Epithelial cell of esophagus (primary cell): ENCODE measurements at places on chromosomes 1 and 21.
A peak's percentile ranks its signal among the peaks of the same experiment; 100 is the strongest.

DNA sequence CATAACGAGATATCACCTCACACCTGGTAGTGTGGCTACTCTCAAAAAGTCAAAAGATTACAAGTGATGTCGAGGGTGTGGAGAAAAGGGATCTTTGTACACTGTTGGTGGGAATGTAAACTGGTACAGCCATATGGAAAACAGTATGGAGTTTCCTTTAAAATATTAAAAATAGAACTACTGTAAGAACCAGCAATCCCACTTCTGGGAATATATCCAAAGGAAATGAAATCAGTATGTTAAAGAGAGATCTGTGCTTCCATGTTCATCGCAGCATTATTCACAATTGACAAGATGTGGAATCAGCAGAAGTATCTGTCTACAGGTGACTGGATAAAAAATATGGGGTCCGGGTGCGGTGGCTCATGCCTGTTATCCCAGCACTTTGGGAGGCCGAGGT, 7.6 kb upstream of the PIK3C2B start:
- DNase-seq = no peak

- no peak for DNase-seq
Observed at GRCh38 chr1:59243550-59243949, 53.3 kb upstream of the FGGY start.

DNA sequence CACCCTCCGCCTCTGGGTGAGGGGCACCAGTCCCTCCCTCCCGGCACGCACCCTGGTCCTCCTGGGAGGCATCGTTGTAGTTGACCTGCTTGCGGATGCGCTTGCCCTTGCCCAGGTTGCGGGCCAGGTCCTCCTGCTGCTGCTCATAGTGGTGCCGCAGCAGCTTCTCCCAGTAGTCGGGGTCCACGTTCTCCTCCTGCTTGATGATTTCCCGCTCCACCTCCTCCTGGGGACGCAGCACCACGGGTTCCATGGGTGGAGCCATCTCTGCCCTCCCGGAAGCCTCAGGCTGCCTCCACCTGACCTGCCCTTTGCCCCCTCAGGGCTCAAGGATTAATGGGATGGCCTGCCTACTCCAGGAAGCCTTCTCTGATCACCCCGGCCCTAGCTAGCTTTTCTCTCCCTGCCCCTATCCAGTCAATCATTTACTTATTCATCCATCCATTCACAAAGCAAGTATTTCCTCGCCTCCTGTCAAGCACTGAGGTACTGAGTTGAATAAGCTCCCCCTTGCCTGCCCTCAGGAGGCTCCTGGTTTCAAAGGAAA, 53.5 kb downstream of the CHD5 start:
- DNase-seq = no peak

DNA sequence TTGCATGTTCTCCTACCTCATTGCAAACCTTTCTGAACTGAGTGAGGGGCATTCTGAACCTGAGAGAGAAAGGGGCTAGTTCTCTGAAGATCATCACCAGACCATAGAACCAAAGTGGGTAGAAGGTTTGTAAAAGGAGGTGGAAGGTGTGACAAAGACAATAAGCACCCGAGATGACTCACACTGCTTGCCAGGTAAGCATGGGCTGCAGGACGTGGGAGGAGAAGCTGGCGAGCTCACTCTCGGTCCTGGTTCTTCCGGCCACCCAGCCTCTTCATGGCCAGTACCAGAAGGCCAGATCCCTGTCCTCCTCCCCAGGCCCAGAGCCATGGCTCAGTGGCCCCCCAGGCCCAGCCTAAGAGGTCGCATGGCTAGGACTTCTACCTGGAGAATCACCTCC, 128.3 kb downstream of the TMEM53 start:
- DNase-seq = peak; percentile 88

DNA sequence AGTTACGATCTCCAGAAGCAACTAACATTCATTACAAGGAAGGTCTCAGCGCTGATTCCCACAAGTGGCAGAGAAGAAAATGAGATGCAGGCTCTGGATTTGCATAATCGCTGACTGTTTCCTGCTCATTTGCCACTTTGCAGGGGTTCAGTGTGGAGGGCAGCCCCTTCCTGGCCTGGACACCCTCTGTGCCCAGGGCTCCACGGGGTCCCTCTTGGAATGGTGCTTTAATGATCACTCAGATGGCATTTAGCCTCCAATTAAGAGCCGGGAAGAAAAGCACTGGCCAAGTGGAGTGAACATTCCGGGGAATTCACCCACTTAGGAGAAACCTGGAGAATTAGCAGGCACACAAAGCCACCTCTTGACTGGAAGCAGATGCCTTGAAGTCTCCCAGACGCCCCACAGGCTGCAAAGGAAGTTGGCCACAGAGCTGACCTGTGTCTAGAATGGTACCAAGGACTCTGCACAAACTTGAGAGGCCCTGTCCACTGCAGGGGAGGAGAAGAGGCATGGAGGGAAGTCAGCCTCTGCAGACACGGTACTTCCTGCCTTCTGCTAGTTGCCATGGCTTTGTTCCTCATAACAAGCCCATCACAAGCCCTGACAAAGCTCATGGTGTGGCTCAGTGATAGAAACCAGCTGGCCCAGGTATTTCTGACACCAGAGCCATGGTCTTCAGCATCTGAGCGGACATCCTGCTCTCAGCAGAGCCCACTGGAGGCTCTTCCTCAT, 157.2 kb downstream of the KAZN start:
- peak; percentile 58 for DNase-seq

DNA sequence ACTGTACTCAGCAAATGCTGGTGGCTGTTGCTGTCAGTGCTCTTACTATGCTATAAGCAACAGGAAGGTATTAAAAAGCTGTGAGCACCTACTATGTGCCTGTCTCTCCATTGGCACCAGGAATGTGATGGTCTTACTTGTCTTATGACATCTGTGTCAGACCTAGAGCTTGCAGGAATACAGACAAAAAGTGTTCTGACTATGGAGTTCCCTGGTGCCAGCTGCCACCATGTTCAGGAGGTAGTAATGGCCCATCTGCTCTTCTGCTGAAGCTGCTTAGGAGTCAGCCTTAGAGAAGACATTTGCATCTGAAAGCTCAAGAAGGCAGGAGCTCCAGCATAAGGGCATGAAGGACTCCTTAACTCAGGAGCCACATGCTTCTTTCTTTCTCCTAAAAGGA, 52.3 kb downstream of the MAB21L3 start:
- DNase-seq = no peak

GRCh38 chr21:45834026-45834715, 147.4 kb upstream of the COL6A1 start:
- DNase-seq = no peak

DNA sequence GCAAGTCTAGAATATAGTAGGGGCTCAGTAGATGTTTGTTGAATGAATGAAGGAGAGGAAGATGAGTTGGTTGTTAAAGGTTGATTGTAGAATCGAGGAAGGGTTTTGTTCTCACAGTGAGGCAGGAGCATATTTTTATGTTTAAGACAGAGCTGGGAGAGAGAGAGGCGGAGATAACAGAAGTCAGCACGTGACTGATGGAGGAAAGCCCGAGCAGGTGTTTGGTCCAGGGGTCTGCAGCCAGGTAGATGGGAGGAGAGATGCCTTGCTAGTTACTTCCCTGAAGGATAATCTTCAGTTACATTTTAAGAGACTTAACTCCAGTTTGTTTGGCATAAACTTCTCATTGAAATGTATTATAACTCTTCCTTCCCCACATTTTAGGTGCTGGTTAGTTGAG, 86.8 kb downstream of the DYRK1A start:
- DNase-seq = no peak

DNA sequence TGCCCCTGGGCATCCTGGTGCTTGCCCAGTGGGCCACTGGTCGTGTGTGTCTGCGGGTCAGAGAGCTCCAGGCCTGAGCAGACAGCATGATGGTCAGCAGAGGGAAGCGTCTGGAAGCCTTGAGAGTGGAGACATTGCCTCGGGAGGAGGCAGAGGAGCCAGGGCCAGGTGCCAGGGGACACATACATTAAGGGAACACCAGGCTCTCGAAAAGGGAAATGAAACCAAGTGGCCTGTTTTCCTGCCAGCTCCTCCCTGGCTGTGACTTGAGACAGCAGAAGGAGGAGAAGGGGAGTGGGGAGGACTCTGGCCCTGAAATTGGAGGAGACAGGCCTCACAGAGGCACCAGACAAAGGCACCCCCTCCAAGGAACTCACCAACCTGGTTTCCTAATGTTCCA, 62.4 kb upstream of the LRP8 start:
- DNase-seq = no peak

DNA sequence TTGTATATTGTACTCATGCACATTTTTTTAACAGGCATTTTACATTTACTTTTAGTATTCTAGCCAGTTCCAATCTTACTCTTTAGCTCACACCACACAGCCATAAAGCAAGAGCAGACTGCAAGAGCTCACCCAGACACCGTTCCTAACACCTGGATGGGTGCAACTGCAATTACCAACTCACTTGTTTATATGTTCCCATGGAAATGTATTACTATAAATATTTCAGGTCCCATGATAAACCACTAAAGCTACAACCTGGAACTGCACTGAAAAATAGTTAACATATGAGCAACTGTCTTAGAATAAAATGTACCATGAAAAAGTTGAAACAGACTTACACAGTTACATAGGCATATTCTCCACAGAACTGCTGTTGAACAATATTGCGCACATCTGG, 30.8 kb downstream of the USP48 start:
- no peak for DNase-seq

DNA sequence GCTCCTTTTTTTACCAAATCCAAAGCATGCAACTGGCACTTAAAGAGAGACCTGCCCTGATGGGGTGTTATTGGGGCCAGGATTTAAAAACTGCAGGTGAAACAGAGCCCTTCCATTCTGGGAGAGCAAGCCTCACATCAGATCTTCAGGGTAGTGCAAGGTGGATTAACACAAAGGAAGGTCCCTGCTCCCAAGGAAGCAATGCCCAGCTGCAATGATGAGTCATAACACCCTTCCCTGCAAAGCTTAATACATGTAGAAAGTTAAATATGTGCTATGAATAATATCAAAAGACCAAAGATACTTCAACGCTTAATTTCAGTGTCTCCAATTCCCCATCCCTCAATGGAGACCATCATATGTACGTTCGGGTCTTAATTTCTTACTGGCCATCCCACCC, 508.0 kb downstream of the OMA1 start:
- DNase-seq = peak; percentile 33

DNA sequence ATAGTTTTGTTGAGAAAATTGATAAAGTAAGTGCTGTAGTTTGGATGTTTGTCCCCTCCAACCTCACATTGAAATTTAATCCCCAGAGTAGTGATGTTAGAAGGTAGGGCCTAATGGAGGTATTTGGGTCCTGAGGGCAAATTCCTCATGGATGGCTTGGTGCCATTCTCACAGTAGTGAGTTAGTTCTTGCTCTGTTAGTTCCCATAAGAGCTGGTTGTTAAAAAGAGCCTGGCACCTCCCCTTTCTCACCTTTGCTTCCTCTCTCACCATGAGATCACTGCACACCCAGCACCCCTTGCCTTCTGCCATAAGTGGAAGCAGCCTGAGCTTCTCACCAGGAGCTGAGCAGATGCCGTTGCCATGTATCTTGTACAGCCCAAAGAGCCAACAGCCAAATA, 354.8 kb upstream of the NFIA start:
- DNase-seq = peak; percentile 85

- peak; percentile 27 for DNase-seq
Observed at GRCh38 chr1:54404939-54405897, 976 bp downstream of the SSBP3 start.

DNA sequence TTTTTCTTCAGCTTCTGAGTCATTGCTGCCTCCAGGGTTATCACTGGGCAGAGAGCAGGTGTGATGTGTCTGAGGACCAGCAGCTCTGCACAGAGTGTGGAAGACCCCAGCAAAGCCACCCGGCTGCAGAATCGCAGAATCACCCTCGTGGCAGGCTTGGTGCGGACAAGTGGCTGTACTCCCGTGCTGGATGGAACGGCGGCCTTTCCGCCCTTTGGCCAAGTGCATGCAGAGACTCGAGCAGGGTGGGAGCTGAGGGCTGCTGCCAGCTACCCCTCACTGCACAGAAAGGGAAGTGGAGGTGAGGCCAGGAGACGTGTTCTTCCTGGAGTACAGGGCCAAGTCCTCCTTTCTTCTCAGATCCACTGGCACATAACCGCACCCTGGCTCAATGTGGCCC, 162.5 kb downstream of the PCBP3 start:
- DNase-seq = no peak

DNA sequence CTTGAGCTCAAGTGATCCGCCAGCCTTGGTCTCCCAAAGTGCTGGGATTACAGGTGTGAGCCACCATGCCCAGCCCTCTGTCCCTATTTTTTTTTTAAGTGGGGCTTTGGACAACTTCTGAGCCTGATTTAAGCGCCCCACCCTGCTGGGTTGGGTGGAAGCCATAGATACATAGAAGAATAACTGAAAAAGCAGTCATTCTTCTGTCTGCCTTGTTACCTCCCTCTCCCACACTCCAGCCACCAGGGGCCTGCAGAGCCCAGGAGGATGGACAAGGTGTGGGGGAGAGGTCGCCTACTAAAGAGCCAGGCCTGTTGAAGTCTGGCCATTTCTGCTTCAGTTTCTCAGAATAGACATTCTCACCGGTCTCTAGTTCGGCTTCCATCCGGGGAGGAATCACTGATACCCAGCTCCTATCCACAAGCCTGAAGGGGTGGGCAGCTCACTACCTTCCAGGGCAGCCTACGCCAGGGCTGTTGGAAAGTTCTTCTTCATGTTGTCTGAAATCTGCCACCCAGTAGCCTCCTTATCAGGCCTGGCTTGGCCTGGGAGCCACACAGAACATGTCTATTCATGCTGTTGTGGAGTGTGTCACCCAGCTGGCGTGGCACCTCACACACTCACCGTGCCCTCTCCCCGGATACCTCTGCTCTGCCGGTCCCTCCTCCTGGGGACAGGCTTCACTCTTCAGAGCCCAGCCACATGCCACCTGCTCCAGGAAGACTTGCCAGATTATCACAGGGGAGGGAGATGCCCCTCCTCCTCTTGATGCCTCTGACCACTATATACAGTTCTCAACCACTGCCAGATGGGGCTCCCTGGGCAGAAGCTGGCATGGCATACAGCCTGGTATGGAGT, 27.7 kb downstream of the KNCN start:
- peak; percentile 78 for DNase-seq

GRCh38 chr1:196115646-196116045, 492.6 kb downstream of the KCNT2 start:
- peak; percentile 64 for DNase-seq
